ENCODE measurements at places on chromosomes 12 and 14.

- no peak for DNase-seq
Measured at GRCh38 chr14:35355981-35356841, 48.3 kb downstream of the NFKBIA start.

GRCh38 chr12:14260011-14260993, 105.2 kb upstream of the ATF7IP start:
- DNase-seq: no peak

- DNase-seq: no peak
Measured at GRCh38 chr12:119728444-119728745, 60.5 kb downstream of the PRKAB1 start.

DNA sequence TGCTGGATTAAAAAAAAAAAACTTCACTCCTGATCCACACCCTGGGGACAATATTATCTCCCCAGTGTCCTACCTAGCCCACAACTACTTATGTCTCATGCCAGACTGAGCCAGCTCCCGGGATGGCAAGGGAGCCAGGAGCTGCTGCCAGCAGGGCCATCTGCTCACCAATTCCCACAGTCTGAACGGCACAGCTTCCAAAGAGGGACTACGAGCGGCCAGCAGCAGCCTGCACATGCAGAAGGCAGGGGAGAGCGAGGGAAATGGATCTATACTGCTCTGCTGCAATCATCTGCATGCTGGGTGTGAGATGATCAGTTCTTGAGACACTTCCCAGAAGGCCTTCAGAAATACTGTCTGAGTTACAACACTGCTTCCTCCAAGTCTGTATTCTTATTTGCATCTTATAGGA, 11.1 kb downstream of the SSH1 start:
- no peak for DNase-seq

- DNase-seq: no peak
Measured at GRCh38 chr14:52175982-52176502, 91.5 kb upstream of the PTGDR start.

DNA sequence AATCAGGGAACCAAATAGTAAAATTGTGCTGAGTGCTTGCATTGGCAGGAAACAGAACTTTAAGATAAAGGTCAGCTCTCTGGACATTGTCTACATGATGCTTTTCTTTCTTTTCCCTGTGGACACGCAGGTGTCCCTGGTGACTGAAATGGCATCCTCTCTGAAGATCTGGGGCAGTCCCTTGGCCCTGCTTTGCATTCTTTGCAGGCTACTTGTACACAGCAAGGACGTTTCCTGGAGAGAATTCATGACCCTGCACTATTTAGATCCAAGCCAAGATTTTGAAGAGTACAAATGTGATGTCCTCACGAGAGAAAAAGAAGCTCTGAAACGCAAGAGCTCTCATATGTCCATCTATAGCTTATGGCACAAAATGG, 11.3 kb upstream of the EDDM3A start:
- DNase-seq: no peak

DNA sequence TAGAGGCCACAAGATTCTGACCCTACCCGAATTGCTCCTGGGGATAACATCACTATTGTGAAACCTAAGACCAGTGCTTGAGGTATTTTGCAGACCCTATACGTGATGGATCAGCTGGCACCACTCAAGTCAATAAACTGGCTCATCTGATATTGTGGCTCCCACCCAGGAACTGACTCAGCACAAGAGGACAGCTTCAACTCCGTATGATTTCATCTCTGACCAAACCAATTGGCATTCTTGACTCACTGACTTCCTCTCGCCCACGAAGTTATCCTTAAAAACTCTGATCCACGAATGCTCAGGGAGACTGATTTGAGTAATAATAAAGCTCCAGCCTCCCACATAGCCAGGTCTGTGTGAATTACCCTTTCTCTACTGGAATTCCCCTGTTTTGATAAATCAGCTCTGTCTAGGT, 1036.1 kb upstream of the TMEM132C start:
- DNase-seq: no peak

DNA sequence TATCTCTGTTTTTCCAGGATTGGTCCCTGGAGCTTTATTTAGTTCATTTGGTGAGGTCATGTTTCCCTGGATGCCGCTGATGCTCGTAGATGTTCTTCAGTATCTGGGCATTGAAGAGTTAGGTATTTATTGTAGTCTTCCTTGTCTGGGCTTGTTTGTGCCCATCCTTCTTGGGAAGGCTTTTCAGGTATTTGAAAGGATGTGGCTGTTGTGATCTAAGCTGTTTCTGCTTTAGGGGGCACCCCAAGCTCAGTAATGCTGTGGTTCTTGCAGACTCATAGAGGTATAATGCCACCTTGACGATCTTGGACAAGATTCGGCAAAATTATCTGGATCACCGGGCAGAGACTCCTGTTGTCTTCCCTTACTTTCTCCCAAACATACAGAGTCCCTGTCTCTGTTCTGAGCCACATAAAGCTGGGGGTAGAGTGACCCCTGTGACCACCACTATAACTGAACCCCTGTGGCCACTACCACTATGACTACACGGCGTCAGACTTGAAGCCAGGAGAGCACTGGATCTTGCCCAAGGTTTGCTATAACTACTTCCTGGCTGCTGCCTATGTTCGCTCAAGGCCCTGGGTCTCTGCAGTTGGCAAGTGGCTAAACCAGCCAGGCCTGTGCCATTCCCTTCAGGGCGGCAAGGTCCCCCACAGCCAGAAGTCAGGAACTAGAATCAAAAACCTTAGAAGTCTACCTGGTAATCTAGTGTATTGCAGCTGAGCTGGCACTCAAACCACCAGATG, 40.9 kb downstream of the FGD4 start:
- DNase-seq: no peak

DNA sequence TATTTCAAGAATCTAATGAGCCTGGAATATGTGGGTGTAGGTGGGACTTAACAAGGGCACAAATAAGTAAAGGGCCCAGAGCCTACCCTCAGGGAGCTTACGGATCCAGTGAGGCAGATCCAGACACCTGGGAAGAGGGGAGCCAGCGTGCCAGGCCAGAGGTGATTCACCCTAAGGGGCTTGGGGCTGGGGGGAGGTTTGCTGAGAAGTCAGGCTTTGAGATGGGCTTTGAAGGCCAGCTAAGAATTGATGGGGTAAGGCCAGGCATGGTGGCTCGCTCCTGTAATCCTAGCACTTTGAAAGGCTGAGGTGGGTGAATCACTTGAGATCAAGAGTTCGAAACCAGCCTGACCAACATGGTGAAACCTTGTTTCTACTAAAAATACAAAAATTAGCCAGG, 695 bp upstream of the MMP19 start:
- no peak for DNase-seq

GRCh38 chr14:51053157-51053556, 41.7 kb downstream of the TRIM9 start:
- DNase-seq: no peak

DNA sequence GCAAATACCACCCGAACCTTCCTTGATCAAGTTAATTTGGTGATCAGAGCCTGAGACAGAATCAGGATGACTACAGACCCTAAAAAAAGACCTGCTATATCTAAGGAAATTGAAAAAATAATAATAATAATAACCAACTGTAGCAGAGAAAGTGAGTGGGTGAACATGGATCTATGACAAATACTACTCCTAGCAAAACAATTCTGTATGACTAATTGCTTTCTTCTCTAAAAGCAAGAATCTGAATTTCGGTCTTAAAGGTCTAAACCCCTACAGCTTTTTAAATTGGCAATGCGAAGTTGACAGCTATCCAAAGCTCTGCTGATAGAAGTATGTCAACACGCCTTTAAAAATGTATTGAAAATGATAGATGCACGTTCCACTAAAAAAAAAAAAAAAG, 102.2 kb downstream of the PRKAB1 start:
- no peak for DNase-seq

- no peak for DNase-seq
Measured at GRCh38 chr14:36479344-36479743, 40.7 kb downstream of the NKX2-1 start.

GRCh38 chr14:93946104-93946503, 19.0 kb downstream of the FAM181A start:
- no peak for DNase-seq

GRCh38 chr12:107320033-107320928, 226.9 kb upstream of the CRY1 start:
- DNase-seq: no peak

DNA sequence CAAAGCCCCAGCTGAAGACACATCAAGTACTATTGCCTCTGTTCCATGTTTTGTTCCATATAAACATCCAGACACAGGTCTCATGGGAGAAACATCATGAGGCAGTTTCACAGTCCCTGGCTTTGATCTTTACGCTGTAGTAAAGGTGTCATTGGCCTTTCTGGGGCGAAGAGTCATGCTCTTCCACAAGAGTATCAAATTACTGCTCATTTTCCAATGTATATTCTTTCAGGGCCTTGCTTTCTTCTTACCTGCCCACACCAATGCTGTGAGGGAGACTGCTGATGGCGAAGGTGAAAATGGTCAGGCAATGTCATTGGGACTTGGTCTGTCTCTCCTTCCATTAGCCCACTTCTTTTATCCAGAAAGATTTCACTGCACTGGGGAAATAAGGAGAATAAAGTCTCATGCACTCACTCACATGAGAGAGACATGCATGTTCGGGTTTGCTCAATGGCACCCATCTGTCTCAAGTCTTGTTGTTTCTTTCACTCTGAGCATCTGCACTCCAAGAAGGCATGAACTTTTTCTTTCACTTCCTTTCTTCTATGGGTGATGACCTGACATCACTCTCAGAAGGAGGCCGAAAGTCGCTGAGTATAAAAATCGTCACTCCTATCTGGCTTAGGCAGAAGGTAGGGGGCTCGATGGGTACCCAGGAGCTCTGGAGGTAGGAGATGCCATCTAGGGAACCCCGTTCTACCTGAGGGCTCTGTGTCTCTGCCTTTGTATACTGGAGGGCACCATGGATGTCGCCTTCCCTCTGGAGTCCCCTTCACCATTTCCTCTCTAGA, 1.3 kb upstream of the JDP2 start:
- no peak for DNase-seq

GRCh38 chr12:51888316-51889215, 663 bp downstream of the ANKRD33 start:
- DNase-seq: no peak

GRCh38 chr12:47356129-47356700, 276.5 kb upstream of the AMIGO2 start:
- no peak for DNase-seq

DNA sequence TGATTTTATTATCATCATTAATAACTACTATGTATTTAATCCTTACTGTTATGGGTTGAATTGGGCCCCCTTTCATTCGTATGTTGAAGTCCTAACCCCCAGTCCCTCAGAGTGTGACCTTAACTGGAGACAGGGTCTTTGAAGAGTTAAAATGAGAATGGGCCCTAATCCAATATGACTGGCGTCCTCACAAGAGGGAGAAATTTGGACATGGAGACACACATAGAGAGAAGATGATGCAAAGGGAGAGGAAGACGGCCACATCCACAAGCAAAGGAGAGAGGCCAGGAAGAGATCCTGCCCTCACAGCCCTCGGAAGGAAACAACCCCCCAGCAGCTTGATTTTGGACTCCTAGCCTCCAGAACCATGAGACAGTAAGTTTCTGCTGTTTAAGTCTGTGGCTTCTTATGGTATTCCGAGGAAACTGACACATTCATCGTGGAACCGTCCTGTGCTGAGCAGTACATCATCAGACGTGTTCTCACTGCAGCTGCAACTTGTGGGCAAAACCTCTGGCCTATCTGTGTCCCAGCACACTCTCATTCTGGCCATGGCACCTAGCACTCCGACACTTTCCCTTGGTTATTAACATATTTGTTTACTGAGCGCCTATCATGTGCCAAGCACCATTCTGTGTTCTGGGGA, 127.6 kb downstream of the SLC38A6 start:
- no peak for DNase-seq

GRCh38 chr14:93712838-93713724, 75.2 kb downstream of the PRIMA1 start:
- no peak for DNase-seq

DNA sequence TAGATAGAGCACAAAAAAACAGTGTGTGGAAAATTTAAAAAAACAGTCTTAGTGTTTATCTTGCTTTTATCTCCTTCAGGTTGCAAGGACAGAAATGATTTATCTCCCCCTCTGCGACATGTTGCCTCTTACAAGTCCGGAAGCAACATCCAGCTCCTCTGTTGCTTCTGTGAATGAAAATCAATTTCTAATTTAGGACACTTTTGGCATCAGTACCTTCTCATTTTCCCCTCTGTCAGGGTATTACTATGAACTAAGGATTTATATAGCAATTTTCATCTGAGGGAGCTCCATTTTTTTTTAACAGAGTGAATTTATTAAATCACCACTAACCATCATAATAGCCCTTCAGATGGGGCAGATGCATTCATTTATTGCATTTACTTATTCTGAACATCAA, 116.6 kb upstream of the PLXNC1 start:
- no peak for DNase-seq

DNA sequence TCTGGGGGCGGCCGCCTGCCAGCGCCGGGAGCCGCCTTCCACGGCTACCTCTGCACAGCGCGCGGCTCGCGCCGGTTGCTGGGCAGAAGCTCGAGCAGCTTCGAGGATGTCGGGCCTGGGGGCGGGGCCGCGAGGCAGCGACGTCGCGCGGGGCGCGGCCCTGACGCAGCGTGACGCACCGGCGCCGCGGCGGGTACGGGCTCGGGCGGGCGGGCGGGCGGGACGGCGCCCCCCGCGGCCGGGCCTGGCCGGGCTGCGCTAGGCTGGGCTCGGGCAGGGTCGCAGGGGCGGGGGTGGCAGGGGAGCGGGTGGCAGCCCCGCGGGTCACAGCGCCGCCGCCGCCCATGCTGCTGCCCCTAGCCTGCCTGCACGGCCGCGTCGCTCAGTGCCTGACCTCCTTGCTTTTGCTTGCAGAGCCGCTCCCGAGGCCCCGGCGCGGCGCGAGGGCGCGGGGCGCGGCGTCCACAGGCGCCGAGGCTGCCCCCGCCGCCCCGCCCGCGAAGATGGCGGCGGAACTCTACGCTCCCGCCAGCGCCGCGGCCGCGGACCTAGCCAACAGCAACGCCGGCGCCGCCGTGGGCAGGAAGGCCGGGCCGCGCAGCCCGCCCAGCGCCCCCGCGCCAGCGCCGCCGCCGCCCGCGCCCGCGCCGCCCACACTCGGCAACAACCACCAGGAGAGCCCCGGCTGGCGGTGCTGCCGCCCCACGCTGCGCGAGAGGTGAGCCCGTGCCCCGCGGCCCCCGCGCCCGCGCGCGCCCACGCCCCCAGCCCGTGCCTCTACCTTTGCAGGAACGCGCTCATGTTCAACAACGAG, at the start of gene BTBD6:
Gene BTBD6, plus strand, starts transcription at position 166 of the 814 bp plus-strand sequence. Its CDS starts 179 bp downstream, at position 345.
- DNase-seq: peak; percentile 45

DNA sequence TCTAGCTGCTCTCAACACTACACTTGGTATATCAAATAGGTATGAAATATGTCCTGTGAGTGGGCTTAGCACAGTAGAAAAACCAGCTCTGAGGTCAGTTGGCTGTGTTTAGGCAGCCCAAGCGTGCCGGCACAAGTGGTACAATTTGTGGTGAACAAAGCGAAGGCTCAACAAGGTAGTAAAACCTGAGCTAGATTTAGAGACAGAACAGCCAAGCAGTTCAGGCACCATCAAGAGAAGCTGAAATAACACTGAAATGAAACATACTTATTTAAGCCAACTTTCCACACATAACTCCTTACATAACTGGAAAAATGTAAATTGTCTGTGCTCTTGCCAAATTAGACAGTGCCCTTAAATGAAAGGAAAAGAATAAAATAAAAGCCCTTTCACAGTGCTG, 596.8 kb upstream of the FBXO33 start:
- DNase-seq: no peak

Measured in NCI-H1417 treated with DMSO at 0.1 percent for 48 hours (cell line).